C1 segment of cervical spinal cord (tissue), 14 donors: ENCODE measurements at places on chromosomes 7 and 10.

DNA sequence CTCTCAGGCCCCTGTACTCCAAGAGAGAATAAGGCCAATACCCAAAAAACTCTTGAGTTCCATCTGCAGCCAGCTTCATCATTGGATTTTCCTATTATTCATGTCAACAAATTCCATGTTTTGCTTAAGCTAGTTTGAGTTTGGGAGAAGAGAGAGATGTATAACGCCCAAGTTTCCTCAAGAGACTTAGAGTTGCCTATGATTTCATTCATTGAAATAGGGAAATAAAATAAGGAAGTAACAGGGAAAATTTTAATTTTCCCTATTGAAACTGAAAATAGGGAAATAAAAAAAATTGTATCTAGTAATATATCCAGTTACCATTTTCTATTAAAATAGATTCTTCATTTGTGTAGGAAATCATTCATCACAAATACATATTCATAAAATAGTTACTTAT lies 66.5 kb upstream of the SVIL start:
- no peak for DNase-seq

DNA sequence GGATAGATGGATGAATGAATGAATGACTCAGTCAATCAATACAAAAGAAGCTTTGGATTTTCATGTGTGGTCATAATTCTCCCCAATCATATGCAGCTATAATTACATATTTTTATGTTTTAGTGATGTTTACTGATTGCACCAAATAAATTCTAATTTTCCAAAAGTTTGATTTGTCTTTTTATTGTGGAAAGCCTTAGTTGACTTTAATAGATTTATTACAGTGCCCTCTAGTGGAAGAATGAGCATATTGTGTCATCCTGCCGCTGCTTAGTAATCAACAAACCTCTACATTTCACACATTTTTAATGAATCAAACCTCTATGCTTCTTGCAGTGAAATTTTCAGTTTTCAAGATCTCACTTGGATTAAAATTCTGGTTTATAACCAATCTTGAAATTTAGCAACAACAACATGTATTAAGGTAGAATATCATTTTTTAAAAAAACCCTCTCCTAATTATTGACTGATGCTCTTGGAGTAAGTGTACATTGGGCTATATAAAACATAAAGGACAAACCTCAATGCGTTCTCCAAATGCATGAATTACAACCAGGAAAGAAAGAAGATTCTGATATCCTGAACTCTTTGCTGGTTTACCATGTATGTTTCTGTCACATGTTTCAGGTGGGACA lies 55.6 kb upstream of the PNLIP start:
- DNase-seq: no peak

- DNase-seq: no peak
These were observed 1277.1 kb downstream of the GATA3 start for GRCh38 chr10:9331583-9332008.

DNA sequence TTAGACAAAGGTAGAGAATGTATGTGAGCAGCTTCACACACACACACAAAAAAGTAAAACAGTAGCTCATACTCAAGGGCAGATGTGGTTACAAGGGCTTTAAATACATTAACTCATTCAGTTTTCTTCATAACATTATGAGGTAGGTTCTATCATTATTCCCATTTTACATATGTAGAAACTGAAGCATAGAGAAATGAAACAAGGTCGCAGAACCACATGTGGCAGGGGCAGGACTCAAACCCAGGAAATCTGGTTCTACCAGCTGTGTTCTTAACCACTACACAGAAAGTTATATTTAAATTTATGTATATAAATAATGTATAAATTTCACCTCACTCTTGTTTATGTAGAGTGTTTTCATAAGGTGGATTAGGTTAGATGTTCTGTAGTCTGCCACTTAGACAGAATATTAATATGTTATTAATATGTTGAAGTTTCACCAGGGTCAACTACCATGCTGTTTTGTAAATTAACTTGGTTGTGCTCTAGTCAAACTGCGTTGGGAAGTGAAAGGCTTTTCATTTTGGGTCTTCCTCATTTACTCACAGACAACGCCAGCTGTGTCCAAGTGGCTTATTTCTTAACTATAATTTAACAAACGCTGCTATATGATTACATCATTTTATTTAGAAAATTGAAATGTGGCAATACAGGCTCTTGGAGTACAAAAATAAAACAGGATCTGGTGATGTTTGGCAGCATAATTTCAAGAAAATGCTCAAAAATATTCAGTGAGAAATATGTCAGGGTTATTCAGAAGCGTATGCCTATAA lies 138.4 kb downstream of the MDFIC start:
- no peak for DNase-seq

GRCh38 chr7:6238309-6238925 lies 34.0 kb downstream of the CYTH3 start:
- DNase-seq: no peak

DNA sequence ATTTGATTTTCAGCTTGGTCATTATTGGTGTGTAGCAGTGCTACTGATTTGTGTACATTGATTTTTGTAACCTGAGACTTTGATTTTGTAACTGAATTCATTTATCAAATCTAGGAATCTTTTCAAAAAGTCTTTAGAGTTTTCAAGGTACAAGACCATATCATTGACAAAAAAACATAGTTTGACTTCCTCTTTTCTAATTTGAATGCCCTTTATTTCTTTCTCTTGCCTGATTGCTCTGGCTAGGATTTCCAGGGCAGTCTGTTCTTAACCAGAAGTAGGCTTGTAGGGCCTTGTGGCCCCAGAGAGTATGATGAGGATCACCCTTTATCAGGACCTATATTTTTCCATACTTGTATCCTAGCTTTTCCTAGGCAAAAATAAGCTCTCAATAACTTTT lies 234.5 kb upstream of the FZD1 start:
- DNase-seq: no peak

DNA sequence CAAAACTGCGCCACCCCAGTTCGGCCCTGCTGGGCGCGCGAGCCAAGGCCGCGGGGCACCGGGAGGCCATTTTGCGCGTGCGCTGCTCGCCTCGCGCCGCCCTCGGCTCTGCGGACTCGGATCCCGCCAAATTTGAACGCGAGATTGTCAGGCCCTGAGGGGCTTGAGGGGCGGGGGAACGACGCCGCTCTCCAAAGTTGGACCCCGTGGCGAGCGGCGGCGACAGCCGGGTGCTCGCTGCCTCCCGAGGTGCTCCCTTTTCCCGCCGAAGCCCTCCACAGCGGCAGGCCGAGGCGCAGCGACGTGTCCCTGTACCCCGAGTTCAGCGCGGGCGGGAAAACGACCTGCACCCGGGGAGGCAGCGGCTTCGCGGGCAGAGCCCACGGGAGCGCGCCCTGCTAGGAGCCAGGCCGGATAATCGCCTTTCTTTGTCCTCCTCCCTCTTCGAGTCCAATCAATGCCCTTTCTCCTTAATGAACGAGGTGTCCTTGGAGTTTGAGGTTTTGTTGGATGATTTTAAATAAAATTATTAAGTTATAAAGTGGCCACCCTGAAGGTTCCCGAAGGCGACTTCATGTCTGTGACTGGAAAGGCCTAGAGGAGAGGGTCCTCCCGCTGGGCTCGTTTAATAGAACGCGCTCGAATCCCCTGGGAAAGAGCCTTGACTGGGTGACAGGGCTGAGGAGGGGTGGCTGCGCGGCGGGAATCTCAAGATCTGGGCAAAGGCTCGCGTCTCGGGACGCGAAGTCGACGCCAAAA lies 10.7 kb upstream of the SPAG6 start:
- no peak for DNase-seq

- DNase-seq: no peak
These were observed 69.4 kb downstream of the C1GALT1 start for GRCh38 chr7:7251742-7252141.

DNA sequence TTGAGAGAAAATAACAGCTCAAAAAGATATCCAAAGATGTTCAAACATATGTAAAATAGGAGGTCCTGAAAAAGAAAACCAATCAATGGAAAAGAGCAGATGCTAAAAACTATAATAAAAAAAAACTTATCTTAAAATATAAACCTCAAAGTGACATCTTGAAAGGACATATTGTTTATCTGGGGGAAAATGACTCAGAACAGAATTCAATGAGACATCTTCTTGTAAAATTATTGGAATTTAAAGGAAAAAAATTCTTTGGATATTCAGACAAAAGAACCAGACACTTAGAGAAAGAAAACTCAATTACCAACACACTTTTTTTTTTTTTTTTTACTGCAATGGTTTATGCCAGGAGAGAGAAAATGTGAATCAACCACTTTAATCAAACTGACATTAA lies 58.9 kb downstream of the NAMPT start:
- no peak for DNase-seq

DNA sequence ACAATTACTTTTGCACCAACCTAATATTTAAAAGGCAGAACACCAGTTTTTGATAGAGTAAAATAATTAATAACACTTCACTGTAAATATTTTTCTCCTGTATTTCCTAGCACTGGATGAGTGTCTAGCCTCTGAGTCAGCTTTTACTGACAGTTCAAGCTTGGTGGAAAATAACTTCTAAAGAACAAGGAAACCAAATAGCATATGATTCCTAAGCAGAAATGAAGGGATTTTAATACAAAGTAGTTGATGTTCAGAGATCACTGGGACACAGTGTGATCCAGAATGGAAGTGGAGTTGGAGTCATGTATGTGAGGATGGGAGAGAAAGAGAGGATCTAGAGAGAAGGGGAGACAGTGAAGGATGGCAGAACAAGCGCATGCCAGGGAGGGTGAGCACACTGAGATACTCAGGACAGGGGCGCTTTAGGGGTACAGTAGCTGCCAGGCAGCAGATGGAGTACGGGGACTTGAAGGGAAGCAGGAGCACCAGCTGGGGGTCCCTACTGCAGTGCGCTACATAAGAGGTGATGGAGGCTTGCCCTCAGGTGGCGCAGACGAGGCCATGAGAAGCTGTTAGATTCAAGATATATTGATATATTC lies 117.9 kb upstream of the KLF6 start:
- DNase-seq: no peak

GRCh38 chr7:155198901-155199845 lies 98.5 kb upstream of the INSIG1 start:
- DNase-seq: no peak

DNA sequence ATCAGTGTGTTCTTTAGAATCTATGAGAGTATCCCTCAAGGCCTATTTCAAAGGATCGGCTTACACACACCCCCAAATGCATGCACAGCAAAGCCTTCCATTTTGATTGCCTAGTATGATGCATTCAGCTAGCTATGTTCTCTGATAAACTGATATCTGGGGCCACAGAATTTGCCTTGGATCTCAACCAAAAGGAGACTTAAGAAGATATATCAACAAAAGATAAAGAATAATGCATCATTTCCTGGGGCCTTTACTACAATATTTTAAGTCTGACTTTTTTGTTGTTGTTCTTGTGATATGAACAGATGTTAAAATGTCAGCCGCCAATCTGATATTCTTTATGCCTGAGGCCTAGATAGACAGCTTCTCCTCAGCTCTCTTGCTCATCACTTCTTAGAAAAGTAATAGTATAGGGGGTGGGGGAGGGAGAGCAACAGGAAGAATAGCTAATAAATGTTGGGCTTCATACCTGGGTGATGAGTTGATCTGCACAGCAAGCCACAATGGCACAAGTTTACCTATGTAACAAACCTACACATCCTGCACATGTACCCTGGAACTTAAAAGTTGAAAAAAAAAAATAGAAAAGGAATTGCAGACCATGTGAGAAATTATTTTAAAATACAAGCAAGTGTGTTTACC lies 792.9 kb upstream of the GHITM start:
- DNase-seq: no peak

- DNase-seq: no peak
These were observed 18.6 kb upstream of the GTPBP4 start for GRCh38 chr10:969473-970150.

DNA sequence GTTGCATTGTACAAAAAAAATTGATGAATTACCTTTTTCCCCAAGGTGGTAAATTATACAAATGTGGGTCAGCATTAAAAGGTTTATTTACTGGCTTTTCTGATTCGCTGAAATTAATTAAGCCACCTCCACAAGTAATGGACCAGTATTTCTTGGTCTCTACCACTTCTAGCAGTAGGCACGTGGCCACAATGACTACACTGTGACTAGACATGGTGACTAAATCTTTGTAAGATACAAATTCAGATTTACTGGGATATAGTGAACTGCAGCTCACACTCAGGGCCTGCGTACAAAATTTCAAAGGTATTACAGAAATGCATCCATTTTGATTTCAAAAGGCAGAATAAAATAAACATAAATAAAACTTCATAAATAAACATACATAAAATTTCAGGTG lies 10.9 kb downstream of the HPSE2 start:
- no peak for DNase-seq

DNA sequence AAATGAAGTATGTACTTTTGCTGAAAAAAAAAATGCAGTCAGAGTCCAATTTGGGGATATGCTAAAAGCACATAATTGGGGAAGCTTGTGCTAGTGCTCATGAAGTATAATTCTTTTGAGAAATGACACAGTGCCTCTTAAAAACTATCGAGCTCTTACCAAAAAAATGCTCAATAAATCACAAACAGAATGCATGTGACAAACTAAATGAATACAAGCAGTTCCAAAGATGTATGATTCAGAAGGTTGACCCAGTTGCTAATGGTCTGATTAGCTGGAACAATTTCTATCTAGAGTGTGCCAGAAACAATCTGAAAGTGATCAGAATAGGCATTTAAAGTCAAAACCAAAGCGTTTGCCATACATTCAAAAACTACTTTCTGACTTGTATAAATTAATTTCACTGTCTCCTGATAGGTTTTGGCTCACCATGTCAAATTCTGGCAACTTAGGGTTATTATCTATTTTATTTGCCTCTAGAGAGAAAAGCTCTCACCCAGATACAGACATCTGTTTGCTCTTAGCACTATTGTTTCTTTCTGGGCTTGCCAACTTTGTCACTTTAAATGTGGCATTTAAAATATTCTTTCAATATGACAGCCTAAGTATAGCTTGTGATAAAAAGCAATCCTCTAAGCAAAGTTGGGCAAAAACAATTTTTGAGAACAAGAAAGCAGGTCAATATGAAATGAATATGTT lies 114.7 kb upstream of the AHR start:
- DNase-seq: no peak

DNA sequence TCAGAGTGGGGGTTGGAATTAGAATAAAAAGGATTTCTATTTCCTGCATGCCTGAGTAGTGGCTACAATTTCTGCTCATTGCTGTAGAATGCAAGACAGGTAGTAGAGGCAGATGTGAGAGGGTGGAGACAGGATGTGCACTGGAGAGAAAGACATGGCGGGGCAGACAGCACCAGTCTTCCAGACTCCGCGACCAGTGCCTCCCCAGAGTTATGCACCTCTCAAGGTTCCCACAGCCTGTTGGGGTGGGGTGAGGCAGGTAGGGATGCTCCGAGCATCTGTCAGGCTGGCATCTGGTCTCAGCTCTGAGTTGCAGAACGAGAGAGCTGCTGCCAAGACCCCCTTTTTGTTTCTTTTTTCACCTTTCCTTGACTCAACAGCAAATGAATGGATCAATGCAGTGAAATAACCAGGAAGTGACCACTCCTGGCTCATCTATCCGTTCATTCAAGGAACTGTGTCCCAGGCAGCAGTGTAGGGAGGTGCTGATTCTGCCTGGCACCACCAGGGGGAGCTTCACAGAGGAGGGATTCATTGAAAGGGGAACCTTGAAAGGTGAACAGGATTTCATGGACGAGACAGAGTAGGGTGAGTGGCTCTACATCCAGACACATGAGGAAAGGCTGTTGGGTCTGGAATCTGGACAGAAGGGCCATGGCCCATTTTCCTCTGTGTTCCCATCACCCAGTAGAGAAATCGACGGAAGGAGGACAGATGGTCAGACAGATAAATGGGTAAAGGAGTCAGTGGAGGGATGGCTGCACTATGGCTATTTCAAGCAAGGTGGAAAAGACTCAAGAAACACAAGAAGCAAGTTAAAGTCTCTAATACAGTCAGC lies 17.2 kb upstream of the SLC18A3 start:
- DNase-seq: no peak
